ENCODE measurements at places on chromosomes 5 and 9. TPM values are rescaled to one million over a fixed set of nuclear protein-coding genes. Genes with fewer than 3 reads are reported as not detected.
A peak's percentile ranks its signal among the peaks of the same experiment; 100 is the strongest.

DNA sequence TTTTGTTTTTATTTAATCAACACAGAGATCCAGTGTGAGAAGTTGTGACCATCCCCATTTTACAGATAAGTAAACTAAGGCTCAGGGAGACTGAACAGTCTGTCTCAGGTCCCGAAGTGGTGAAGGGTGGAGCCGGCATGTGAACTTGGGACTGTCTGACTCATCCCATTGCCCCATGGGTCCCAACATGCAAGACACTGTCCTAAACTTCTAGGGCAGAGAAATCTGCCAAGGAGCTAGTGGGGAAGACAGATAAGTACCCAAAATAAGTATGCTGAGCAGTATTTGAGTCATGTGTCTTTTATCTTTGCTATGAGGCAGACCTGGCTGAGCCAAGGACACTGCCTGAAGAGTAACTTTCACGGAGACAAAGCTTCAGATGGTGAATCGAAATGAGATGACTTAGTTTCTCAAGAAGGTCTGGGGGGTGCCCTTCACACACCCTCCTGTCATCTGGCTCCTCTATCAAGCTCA lies 64.3 kb upstream of the SLC25A51 start:
- no peak for DNase-seq

- no peak for DNase-seq
These were observed 27.7 kb downstream of the YIPF5 start for GRCh38 chr5:144142824-144143162.

DNA sequence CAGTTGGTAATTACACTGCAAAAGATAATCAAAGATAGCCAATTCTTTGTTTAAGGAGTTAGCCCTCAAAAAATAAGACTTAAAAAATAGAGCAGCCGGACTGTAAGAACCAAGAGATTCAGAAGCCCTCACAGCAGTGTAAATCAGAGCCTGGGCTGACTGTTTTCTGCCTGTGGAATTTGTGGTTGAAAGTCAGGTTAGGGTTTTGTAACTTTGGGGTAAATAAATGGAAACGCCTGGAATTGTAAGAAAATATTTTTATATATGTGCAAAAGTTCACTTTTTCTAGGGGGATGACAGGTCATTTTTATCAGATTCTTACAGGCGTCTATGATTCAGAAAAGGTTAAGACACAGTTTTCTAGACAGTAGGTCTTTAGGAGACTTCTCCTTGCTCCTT lies 35.6 kb downstream of the KLHL3 start:
- DNase-seq, result no peak

GRCh38 chr5:154761046-154761736 lies 6.0 kb downstream of the LARP1 start:
- peak; percentile 23 for DNase-seq

DNA sequence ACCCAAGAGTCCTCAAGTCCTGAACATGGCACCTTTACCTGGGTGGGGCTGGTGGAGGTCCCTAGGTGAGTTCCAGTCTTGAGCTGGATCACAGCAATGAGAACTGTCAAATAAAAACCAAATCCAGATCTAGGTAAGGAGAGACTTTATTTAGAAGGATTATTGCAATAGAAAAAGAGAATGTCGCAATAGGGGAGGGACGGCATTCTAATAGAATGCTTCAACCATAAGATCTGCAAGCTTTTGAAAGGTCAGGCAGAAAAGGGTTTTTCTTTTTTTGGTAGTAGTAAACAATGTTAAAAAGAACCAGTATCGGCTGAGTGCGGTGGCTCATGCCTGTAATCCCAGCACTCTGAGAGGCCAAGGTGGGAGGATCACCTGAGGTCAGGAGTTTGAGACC lies 5.2 kb upstream of the GCNT1 start:
- no peak for DNase-seq

DNA sequence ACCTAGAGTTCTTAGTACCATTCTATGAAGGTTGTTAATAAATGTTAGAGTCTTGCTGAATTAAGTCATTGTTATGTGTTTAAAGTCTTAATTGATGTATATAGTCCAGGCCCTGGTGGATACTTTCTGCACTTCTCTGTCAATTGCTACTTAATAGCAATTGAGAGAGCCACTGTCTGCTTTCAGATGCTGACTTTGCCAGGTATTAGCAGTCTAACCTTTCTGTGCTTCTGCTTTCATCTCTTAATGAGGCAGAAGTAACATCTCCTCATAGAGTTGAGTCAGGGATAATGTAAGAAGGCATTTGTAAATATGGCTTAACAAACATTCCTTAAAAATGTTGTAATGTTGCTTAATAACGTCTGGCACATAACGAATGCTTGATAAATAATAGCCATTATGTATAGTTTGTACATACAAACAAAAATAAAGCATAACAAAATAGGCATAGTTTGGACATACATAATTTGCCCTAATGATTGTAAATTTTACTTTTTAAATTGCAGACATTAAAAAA lies 28.3 kb downstream of the RASGRF2 start:
- no peak for DNase-seq

PIK3R1 gene
- 131 TPM for total RNA-seq

DNA sequence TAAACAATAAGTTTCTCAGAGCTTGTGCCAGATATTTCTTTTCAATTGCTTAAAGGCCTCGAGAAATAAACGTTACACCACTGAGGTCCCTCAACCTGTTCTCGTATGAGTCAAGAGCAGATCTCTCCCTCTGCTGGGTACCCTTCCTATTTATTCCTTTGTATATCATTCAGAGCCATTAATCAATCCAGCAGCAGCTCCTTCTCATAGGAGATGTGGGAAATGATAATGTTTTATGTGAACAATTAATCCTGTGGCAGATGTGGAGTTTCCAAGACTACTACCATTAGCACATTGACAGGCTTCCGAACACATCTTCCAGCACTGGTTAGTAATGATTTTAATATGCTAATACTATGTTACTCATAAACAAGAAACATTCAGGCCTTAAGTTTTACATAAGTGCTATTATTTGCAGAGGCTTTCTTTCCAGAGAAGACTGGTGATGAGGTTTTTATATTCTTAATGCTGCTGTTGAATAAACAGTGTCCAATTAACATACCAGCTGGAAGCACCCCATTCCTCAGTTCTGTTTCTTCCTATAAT lies 196.5 kb downstream of the ZNF608 start:
- no peak for DNase-seq

DNA sequence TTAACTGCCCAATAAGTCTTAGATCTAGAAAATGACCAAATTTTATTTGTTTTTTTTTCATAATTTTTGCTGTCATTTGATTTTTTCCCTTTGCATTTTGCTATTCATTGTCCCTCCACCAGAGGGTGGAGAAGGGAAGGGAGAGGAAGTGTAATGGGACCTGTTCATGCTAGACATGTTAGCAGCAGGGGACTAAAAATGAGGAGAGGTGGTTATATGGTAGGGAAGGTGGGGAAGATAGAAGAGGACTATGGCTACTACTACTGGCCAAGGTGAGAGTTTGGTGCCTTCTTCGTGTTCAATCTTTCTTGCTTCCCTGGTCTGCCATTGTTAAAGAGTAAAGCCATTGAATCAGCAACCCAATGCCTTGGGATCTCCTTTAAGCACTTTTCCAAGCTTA lies 6.4 kb downstream of the GRIA1 start:
- DNase-seq, result no peak

GRCh38 chr9:89872913-89873707 lies 268.3 kb downstream of the GADD45G start:
- no peak for DNase-seq

PLPP1 gene
- total RNA-seq, result 8.0 TPM

DNA sequence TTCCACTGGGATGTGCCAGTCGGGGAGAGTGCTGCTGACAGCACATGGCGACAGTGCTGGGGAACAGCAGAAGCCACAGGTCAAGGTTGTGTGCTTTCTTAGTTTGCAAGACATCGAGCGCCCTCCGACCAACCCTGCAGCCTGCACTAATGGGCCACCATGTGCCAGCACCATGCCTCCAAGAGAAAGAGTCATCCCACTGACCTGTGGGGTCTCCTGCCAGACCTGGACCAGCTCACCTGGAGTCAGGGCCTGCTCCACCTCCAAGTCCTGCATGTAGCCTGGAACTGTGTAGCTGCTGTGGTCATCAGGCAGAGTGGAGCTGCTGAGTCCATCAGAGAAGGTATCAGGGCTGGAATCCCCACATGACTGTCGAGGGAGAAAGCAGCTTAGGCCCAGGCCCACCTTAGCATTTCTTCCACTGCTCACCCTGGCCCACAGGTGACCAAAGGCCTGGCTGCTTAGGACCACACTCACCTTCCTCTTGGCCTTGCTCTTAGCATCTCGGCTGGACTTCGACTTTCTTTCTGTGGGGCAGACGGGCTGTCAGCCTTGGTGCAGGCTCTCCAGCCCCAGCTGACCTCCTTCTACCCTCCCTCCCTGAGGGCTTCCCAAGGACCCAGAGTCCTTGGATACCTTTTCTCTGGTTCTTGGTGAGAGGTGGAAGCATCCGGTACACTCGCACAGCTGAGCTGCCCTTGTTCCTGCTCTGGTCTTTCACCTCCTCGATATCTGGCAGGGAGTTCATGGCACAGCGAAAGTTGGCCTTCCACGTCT lies 4.1 kb downstream of the IRF1 start:
- DNase-seq, result no peak

DNA sequence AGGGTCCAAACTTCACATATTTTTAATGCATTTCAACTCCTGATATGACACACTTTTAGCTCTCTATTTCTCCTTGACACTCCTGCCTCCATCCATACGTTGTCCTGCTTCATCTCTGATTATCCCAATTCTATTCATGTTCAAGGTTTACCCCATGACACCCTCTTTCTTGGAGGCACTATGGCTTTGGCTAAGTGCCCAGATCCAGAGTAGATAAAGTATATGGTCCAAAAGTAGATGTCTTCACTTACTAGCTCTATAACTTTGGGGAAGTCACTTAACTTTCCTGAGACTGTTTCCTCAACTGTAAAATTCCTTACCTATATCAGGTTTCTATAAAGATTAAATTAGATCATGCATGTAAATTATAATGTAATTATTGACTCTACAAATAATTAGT lies 36.1 kb downstream of the SLC22A5 start:
- DNase-seq, result no peak

LCP2 gene
- 293 TPM for total RNA-seq

DNA sequence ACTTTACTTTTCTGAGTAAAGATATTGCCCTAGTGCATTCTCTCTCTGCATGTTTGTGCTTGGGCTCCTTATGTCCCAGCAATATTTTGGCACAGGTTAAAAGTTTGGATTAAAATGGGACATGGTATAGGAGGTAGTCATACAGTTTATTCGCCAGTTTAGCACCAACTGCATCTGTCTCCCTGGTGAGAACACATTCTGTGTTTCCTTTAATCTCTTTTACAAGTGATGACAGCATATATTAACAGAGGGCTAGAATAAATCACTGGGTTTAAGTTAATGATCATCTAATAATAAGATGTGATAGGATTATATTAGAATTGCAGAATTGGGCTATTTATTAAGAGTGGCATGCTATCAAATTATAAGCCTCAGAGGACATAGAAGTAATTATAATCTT lies 550.1 kb downstream of the LRRC70 start:
- no peak for DNase-seq

- DNase-seq, result no peak
These were observed 10.9 kb downstream of the HABP4 start for GRCh38 chr9:96460882-96461281.

DNA sequence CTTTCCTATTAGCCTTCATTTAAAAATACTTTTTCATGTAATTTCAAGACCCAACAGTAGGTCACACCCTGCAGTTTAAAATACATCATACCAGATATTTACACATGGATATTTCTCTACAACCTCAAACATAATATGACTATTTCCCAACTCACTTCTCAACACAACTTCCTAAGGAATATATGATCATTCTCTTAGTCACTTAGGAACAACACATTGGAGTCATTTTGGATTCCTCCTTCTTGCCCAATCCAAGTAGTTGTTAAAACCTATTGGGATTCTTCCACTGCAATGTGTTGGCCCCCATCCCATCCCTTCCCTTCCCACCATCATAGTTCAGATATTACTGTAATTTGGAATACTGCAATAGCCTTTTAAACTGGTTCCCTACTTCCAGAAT lies 145.5 kb downstream of the DCP2 start:
- DNase-seq, result no peak

FOXD4L6 gene
- not detected for total RNA-seq

DNA sequence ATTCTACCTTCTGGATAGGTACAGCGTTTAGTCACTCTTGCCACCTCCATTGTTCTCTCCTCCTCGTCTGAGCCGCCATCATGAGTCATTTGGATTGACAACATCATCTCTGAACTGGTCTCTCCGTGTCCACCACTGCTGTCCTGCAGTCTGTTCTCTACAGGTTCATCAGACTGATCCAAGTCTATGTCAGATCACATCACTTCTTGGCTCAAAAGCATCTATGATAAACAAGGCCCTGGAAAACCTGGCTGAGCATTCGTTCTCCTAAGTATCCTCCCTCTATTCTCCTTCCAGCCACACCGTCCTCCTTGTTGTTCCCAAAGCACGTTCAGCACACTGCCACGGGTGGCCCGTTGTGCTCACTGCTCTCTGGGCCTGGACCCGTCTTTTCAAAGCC lies 50.5 kb downstream of the CTNND2 start:
- DNase-seq, result no peak

IFNA21 gene
- total RNA-seq, result not detected

DNA sequence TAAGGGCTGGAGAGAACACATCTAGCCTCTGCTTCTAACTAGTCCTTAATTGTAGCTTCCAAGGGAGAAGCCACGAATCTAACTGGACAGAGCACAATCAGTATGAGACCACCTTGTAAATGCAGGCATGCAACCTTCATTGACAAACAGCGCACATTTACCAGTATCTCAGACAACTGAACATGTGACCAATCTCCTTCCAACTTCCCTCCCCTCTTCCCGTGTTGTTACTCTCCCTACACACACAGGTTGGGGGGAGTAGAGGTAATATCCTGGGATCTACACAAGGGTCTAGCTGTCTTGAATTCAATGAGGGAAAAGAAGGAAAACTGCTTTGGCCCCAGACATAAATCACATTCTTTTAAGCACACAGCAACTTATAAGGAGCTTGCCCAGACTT lies 77.6 kb downstream of the LIFR start:
- DNase-seq, result no peak

Data from naive thymus-derived CD4-positive, alpha-beta T cell (primary cell).